ENCODE measurements at places on chromosomes 3 and 15. TPM values are rescaled to one million over a fixed set of nuclear protein-coding genes. Genes with fewer than 3 reads are reported as not detected.

Gene GPR171
- not detected for total RNA-seq

Gene CLRN1
- total RNA-seq, result not detected

Gene NRROS
- total RNA-seq, result 0.52 TPM

Gene IMPG2
- total RNA-seq, result 0.24 TPM

Gene IGSF10
- 3.7 TPM for total RNA-seq
